Brain microvascular endothelial cell (primary cell): ENCODE measurements at places on chromosomes 4 and X.

- DNase-seq = no peak
These were observed 62.9 kb downstream of the LRP2BP start for GRCh38 chr4:185332575-185333464.

DNA sequence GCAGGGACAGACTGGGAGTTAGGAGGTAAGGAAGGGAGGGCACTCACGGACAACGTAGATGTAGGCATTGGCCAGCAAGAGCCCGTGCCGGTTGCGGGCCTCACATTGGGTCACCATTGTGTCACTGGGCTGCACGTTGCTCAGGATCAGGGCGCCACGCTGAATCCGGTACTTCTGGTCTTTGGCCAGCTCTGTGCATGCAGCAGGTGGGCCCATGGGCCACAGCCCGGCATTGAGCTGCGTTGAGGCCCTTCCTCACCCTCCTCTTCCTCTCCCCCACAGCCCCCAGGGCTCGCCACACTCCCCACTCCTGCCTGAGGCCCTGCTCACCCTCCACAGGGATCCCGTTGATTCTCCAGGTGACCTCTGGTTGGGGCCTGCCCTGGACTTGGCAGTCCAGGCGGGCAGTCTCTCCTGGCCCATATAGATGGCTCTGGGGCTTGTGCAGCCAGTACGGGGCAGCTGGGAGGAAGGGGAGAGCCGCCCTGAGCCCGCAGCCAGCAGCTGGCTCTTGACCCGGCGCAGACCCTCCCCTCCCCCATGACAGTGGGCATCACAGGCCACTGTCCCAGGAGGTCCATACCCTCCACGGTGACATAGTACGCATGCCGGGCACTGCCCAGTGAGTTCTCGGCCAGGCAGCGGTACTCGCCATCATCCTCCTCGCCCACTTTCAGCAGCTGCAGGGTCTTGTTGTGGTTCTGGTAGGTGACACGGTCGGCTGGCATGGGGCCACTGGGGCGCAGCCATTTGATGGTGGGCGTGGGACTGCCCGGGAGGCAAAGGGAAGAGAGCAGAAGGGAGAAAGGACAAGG lies 16.3 kb downstream of the L1CAM start:
- no peak for DNase-seq

- no peak for DNase-seq
These were observed 32.4 kb downstream of the PRDX4 start for GRCh38 chrX:23699636-23700194.

DNA sequence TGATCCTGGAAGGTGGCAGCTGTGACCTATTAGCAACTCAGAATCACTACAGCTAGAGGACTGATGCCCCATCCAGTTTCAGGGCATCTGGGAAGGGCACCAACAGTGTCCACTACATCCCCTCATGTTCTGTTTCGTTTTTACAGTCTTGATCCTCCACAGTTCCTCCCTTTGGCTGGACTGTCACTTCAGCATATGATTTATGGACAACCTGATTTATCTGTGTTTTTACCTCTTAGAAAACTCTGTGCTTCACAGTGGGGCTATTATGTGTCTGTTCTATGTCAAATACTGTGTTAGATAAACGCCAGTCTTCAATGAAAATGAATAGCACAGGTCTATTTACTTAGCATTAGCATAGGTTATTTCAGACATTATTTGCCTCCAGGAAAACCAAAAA lies 63.1 kb upstream of the GRPR start:
- DNase-seq = no peak

DNA sequence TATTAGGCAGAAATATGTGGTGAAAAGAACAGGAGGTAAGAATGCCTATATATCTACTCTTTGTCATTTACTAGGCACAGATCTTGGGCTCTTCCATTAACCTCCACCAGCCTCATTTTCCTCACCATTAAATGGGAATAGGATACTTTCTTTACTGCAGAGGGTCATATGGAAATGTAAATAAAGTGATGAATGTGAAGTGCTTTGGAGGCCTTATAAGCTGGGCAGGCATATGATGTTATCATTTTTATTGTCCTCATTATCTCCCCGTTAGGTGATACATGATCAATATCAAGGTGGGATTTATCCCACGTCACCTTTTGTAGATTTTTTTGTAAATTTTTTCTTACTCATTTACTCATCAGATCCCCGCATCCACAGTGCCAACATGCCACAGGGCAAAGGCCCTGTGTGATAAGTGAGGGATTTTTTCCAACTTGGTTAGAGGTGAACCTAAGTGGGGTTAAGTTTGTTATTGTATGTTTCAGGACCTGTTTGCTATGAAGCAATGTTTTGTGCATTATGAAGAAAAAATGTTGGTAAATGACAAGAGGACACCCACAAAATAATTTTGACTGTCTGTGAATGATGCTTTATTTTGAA lies 107.8 kb downstream of the SLC4A4 start:
- DNase-seq = no peak

GRCh38 chr4:149113804-149114430 lies 671.7 kb upstream of the NR3C2 start:
- DNase-seq = peak; percentile 70
